Kasumi-1 (cell line): ENCODE measurements at places on chromosomes 5 and 9.

- no peak for DNase-seq
These were observed 2.1 kb upstream of the INPP5E start for GRCh38 chr9:136441681-136442245.

GRCh38 chr9:4965174-4965821, 19.8 kb upstream of the JAK2 start:
- DNase-seq, result no peak

DNA sequence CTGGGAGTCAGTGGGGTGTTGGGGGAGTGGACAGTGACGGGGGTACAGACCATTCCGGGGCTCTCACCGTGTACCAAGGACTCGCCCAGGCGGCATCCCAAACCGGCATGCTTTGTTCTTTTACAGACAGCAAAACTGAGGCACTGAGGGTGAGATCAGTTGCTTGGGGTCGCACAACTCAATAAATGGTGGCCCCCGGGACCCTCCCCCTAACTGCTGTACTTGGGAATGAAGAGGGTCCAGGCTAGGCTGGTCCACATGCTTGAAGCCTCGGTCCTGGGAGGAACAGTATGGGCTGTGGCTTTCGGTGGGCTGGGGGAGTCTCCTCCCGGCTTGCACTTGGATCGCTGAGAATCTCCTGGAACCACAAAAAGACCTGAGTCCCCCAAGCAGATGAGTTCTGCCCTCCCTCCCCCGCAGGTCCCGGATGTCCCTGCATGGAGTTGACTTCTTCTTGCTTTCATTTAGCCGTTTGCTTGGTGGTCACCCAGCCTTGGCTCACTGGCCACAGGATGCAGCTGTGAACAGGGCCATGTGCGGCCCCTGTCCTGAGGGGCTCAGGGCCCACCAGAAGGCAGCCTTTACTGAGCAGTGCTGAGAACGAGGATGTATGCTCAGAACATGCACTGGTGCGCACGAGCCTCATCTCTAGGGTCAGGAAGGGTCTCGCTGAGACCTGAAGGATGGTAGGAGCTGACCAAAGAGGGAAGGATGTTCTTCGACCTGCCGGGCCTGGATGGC, 4.2 kb downstream of the LAMC3 start:
- DNase-seq, result no peak

DNA sequence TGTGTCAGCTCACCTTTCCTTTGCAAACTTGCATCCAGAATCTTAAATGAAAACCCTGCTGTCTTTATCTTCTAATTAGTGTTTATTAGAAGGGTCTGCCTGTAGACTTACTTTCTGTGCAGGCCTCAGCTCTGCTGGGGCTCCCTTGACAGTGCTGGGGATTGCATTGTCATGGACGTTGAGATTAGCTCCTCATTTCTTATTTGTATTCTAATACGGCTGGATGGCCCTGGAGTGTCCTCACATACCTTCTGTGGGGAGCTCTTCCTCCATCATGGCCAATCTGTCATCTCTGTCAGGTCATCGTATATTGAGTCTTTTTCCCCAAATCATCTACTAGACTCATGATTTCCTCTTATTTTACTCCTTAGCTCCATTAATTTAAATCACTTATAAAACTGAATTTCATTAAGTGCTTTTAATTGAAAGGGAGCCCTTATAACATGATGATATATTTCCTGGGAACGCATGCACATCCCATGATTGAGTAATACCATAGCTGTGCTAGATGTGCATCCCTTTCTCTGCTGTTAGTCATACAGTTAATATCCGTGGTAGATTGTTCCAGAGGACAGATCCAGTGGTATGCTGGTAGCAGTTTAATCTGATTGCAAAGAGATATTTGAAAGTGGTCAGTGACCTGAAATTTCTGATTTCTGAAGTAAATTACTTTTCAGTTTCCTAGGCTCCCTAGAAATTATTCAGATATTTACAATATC, 61.6 kb downstream of the ICE1 start:
- DNase-seq, result no peak

- no peak for DNase-seq
These were observed 116.5 kb downstream of the MVB12B start for GRCh38 chr9:126443144-126443543.

GRCh38 chr9:126752376-126752775, 52.5 kb upstream of the ZBTB43 start:
- no peak for DNase-seq

DNA sequence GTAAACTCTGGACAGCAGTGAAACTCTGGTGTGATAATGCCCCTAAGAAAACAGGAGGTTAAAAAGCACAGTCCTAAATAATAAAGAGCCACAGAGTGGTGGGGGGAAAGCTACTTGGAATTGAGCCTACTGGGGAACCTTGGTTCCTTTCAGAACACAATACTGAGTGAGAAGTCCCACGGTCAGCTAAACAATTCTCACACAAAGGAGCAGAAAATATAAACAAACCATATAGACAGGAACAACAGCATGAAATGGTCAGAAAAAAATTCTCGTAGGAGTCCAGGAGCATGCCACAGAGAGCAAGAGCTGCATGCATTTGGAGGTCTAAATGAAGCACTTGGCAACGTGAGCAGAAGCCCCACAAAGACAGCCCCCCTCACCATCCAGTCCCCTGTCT, 56.0 kb downstream of the TEK start:
- DNase-seq, result no peak

DNA sequence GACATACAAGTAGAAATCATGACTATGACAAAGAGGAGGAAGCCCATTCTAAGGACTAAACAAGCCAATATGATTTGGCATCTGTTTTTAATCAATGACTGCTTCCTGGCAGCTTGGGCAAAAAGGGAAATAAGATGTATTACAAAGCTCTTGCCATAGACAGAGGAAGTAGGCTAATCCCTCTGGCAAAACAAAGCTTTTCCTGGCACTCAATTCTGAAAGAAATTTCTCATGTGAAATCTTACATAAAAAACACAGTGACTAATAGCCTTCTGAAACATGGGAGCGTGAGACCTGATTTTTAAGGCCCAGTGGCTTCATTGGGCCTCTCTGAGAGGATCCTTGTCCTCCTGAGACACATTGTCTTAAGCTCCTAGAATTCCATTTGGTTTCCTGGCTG, 93.6 kb downstream of the COL23A1 start:
- DNase-seq, result no peak

DNA sequence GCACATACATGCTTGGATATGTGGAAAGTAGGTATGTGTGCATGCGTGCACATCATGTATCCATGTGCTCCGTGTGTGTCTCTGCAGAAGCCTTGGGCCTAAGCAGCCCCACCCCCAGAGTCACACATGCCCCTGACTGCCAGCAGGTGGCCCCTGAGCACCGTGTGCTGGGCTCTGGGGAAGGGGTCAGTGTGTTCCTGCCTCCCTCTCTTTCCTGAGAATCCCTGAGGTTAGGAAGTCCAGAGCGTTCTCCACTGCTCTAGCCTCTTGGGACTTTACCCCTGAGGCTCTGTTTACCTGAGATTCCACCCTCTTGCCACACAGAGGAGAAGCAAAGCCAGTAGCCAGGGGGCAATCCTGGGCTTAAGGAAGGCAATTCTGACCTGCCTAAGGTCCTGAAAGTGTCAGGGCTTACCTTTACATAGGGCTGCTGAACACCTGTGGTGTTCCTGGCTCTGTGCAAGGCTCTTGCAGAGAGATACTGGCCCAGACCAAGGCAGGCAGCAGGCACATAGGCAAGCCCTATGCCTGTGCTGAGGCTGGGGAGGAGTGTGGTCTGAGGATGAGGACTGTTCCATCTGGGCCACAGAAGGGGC, 207.3 kb downstream of the TMEM38B start:
- peak; percentile 47 for DNase-seq

DNA sequence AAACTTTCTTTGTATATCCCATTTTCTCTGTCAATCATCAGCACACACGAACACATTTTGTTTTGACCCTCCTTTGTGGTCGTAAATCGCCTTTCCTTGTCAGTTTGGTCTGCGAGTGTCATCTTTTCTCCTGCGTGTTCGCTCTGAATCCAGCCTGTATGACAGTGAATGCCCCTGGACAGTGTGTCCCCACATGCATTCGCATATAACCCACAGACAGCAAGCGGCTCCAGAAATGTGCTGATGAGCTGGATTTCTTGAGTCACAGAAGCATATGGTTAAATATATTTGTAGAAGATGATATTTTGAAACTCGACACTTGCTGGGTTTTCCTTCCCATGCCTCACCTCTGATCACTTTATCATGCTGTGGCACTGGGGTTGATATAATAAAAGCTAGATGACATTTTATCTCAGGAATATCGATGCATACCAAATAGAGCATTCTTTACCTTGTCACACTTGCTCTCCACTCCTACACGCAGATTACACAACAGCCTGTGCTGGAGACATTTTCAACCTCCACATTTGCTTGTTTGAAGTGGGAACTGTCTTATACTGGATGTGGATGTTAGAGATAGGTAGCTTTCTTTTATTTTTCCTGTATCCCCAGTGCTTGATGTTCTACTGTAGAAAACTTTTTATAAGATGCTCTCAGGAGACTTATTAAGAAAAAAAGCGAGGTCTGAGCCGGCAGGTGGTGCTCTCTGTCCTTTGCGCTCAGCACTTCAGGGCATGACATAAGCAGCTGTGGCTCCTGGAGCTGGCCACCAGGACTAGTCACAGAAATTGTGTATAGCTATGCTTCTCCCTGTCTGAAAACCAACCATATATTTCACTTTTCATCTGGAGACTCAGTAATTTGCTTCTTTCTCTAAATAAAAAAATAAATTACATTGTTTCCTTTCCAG, 215.1 kb downstream of the SH3GL2 start:
- no peak for DNase-seq

GRCh38 chr5:117204926-117205869, 630.6 kb upstream of the SEMA6A start:
- DNase-seq, result no peak

DNA sequence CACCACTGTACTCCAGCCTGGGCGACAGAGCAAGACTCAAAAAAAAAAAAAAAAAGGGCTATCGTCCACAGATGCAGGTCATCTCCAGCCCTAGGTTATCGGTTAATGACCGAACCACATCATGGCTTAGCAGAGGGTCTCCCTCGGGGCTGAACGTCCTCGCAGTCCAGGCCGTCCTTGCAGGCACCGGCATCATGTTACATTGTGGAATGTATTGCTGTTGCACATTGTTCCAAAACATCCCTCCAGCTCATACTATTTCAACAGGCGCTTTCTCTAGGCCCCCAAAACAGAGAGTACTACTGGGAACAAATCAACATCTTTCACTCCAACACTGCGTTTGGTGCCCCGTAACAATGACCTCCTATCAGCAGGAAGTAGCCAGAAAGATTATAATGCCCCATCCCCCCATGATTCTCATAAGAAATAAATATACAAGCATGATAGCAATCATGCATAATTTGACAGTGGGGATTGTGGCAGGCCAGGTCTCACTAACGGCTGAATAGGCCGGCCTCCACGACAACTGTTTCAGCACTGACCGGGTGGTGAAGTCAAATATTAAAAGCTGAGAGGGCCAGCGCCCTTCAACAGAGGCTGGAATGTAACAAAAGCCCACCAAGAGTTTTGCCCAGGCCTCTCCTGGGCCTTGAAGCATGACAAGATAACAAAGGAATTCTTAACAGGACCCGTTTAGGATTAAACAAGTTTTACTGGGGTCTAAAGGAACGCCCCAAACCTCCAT, 1.1 kb upstream of the LCN9 start:
- DNase-seq, result no peak

DNA sequence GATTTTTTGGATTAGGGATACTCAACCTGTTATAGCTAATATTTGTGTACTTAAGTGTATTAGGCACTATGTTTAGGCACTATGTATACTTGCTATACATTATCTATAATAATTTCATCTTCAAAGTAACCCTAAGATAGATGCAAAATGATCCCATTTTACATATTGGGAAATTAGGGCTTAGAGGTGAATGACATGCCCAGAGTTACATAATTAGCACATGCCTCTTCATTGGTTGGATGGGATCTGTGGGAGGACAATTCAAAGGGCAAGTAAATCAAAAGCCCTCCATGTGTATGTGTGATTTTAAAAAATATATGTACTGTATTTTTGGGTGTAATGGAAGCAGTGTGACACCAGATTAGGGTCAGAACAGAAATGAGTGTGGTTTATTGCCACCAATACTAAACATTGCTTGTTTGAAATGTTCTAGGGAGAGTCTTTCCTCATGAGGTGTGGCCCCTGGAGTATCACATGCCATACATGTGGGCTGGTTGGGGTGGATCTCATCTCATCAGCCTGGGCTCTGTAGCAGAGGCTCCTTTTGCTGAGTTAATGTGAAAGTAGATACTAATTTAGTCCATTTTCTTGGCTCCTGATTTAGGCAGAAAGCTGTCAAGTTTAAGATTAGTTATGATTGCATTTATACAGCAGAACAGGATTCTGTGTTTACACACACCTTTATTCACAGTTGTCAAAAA, 5.5 kb downstream of the C9orf85 start:
- no peak for DNase-seq

DNA sequence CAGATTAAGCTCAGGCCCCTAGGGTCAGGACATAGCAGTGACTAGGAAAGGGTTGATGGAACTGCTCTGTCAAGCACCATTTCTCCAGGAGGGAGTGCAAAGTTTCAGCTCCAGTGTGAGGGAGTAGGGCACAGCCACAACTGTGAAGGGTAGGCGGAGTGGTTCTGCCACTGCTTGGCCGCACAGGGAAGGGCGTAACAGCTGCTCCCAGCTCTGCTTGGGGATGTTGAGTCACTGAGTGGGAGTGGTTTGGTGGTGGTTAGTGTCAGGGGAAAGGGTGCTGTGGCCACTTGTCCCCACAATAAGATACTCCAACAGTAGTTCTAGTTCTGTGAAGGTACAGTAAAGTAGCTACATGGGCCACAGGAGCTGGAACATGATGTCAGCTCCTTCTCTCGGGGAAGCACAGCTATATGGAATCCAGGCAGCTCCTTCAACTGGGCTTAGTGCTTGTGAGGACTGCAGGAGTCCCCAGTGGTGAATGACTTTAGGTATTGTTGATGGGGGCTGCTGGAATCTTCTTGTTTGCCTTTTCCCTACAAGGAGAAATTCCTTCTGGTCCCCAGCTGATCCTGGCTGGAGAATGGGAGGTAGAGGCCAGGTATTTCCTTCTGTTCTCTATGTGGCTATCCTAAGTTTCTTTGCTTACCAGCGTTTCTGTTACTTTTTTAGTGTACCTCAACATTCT, 314.5 kb downstream of the SPATA31D1 start:
- no peak for DNase-seq

DNA sequence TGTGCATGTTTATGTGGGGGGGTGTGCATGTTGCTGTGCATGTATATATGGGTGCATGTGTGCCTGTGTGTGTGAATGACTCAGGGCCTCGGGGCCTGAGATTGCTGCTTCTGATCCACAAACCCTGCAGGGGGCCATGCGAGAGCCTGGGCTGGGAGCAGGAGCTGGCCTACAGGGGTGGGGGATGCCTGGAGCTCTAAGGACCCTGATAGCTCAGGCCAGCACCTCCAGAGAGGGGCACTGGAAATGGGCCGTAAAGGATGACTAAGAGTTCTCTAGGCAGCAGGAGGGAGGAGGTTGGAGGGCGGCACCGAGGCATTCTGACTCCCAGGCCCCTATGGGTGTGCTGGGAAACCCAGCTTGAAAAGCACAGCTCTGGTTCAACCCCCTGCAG, 6.9 kb upstream of the UBAC1 start:
- no peak for DNase-seq

GRCh38 chr5:56060276-56061110, 65.7 kb upstream of the IL6ST start:
- DNase-seq, result no peak
